ENCODE measurements at places on chromosomes 7 and 10.

GRCh38 chr10:43949351-43949750, 300.7 kb upstream of the ZNF32 start:
- no peak for DNase-seq

GRCh38 chr7:45088821-45089340, at the start of gene NACAD:
TSS of gene NACAD (minus strand) at chr7:45088969. CDS start at chr7:45088894, 75 bp downstream.
- DNase-seq, result peak; percentile 12

GRCh38 chr10:47332946-47333345, 10.7 kb downstream of the GDF2 start:
- no peak for DNase-seq

DNA sequence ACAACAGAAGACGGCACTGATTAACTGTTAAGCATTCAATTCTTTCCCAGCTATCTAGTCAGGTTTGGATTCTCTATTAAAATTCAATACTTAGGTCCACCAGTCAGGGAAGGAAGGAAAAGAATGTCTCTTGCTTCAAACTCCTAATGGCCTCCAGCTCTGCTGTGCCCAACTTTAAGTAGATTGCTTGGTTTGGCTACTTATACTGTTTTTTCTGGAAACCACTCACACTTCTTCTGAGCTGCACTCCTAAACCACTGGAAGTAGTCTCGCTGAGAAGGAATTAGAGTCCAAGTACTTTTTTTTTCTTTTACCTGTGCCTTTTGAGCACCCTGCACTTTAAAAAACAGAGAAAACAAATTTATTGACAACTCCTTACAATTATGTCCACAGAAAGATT, 26.7 kb upstream of the COL1A2 start:
- DNase-seq, result no peak

All from activated CD4-positive, alpha-beta T cell treated with anti-CD3 and anti-CD28 coated beads for 4 hours (primary cell).